ENCODE measurements at places on chromosomes 1 and 21. TPM values are rescaled to one million over a fixed set of nuclear protein-coding genes. Genes with fewer than 3 reads are reported as not detected.

Gene CCDC24
- total RNA-seq, result 2.9 TPM

Gene GPR52
- 2.5 TPM for total RNA-seq

Gene WNT3A
- not detected for total RNA-seq

Gene KCNK2
- total RNA-seq, result 8.6 TPM

Gene LAMC2
- total RNA-seq, result 6.6 TPM

Gene TMEM269
- not detected for total RNA-seq

Gene CD1B
- not detected for total RNA-seq

Gene B4GALT2
- 80.1 TPM for total RNA-seq

Gene GPR25
- total RNA-seq, result not detected

Gene S100A12
- total RNA-seq, result not detected

Gene HPDL
- 3.7 TPM for total RNA-seq

Gene AJAP1
- under 0.01 TPM for total RNA-seq

Gene TMEM82
- not detected for total RNA-seq

Gene CA6
- not detected for total RNA-seq

Gene LAD1
- total RNA-seq, result not detected

Gene CTXND2
- total RNA-seq, result not detected

Gene KCNH1
- not detected for total RNA-seq

Gene RBP7
- total RNA-seq, result not detected

Gene SPRR2E
- total RNA-seq, result not detected

Gene RHD
- total RNA-seq, result under 0.01 TPM

Gene GSTM1
- 13.7 TPM for total RNA-seq

Gene ESRRG
- not detected for total RNA-seq

Gene RCC1
- 59.2 TPM for total RNA-seq

Gene MAP3K21
- 3.7 TPM for total RNA-seq

Gene SYT6
- total RNA-seq, result not detected

Gene LRRC39
- 0.37 TPM for total RNA-seq

Gene AMY1B
- total RNA-seq, result not detected

Gene OR10K1
- total RNA-seq, result not detected

Gene CORT
- total RNA-seq, result 0.78 TPM

Gene TNFRSF8
- total RNA-seq, result under 0.01 TPM

Gene PLA2G2D
- not detected for total RNA-seq

Gene KCNJ6
- total RNA-seq, result not detected

Gene PTGER3
- total RNA-seq, result 0.37 TPM

Gene HRNR
- not detected for total RNA-seq

Gene UBASH3A
- not detected for total RNA-seq

Gene MXRA8
- total RNA-seq, result 243 TPM

Gene RWDD3
- total RNA-seq, result 10.4 TPM

Gene FGR
- total RNA-seq, result not detected

Gene LORICRIN
- total RNA-seq, result not detected

Gene OR2L8
- total RNA-seq, result not detected

Gene NBPF6
- not detected for total RNA-seq

Gene C1orf185
- not detected for total RNA-seq

Gene FBXO28
- 33.4 TPM for total RNA-seq

Gene TSPAN2
- total RNA-seq, result not detected

Gene IQGAP3
- total RNA-seq, result 32.7 TPM

Gene CRP
- not detected for total RNA-seq

Gene CYP4A22
- not detected for total RNA-seq

Gene LCE1A
- not detected for total RNA-seq

Gene RABIF
- total RNA-seq, result 5.3 TPM

Gene SHISAL2A
- not detected for total RNA-seq

Gene AVPR1B
- not detected for total RNA-seq

Gene SLC45A3
- total RNA-seq, result 0.37 TPM

Gene OR2T2
- not detected for total RNA-seq

Gene PTGFR
- total RNA-seq, result 66.5 TPM

Gene PHACTR4
- 7.3 TPM for total RNA-seq

Gene HFM1
- total RNA-seq, result 0.39 TPM

Gene GJC2
- total RNA-seq, result 1.8 TPM

Gene TUFT1
- 1.1 TPM for total RNA-seq

Gene CAMK1G
- total RNA-seq, result under 0.01 TPM
